AG08395 (cell line): ENCODE measurements at places on chromosomes 11 and 22.

- no peak for DNase-seq
These were observed 227.8 kb downstream of the DCDC1 start for GRCh38 chr11:31141789-31142188.

DNA sequence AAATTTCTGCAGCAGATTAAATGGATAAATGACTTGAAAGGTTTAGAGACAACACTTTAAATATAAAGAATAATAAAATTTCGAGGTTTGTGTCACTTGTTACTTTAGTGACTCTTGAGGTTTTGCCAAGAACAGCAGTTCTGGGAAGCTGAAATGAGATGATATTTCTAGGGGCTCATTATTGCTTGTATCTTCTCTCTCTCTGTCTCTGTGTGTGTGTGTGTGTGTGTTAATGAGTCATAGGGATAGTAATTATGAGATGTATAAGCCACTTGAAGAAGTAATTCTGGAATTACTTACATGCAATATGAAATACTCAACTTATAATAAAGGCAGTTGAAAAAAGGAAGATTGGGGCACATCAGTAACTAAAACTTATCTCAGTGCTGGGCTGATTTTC, 9.6 kb upstream of the OR10G7 start:
- no peak for DNase-seq

- DNase-seq = peak; percentile 41
These were observed at the start of gene KMT5B for GRCh38 chr11:68213135-68213515. Gene KMT5B, minus strand, starts transcription at chr11:68213296. Its CDS starts 23,220 bp downstream, at chr11:68190076.

DNA sequence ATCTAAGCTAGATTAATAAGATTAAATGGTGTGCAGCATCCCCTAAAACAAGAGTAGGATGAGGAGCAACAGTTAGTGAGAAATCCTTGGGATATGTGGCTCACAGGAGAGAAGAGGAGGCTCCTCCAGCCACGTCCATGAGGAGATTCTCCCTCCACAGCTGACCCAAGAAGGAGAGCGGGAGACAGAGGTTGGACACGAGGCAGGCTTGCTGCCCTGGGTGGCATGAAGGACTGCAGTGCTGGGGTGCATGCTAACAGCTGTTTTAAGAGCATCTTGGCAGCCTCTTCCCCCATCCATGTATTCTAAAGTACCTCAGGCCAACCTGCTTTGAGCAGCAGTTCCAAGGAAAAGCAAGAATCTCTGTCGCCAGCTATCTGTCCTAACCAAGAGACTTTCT, 284.4 kb upstream of the B3GAT1 start:
- DNase-seq = no peak

GRCh38 chr11:3230636-3231549, 1.3 kb downstream of the MRGPRE start:
- no peak for DNase-seq

- DNase-seq = no peak
These were observed 52.2 kb downstream of the NUP98 start for GRCh38 chr11:3745161-3745560.

DNA sequence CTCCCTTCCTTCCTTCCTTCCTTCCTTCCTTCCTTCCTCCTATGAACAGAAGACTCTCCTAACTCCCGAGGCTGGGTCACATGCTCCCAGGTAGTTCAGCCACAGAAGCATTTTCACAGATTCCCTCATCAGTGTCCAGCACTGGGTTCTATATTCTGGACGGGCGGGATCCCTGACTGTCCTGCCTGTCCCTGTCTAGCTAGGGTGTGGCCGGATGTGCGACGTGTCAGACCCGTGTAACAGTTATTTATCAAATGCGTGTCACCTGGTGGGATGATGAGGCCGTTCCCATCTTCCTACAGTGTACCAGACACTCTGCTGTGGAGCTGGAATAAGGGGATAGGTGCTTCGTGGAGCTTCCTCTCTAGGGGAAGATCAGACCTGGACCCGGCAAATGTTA, 901.0 kb downstream of the BRD1 start:
- no peak for DNase-seq

DNA sequence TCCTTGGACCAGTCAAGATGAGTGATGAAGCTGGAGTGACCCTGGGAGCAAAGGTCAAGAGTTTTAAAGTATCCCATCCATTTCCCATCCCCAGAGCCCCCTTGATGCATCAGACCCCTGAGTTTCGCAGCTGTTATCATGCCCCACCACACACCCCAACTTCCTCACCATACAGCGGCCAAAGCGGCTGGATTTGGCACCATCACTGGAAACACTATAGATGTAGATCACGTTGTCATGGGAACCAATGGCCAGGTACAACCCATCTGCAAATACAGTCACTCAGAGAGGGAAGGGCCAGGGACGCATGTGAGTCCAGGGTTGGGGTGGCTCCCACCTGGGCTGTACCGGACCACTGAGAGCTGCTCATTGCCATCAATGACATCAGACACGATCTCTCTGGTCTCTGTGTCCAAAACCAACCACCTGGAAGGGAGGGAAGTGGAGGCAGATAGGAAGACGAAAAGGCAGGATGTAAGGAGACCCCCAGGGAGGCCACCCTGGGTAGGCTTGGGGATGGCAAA, 2.2 kb upstream of the MTA2 start:
- DNase-seq = no peak

DNA sequence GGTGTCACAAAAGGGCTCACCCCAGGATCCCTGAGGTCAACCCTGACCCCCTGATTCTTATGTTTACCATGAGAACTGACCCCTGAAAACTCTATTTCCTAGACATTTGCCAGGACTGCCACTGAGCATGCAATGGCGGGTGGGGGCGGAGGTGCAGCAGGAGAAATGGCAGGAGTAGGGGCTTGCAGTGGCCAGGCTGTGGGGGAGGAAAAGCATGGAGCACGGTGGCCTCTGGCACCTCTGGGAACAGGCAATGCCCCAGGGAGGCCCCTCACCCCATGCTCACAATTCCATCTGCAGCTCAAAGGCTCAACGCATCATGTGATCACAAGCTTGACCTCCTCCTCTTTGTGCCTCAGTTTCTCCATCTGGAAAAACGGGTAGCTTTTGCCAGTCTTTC, 46.5 kb upstream of the FGF3 start:
- no peak for DNase-seq

- no peak for DNase-seq
These were observed 88.6 kb upstream of the LMO1 start for GRCh38 chr11:8352103-8352875.

GRCh38 chr11:103585911-103586310, 450.5 kb upstream of the DDI1 start:
- DNase-seq = no peak

GRCh38 chr11:6413791-6414201, 5.1 kb downstream of the APBB1 start:
- peak; percentile 72 for DNase-seq

GRCh38 chr11:67642173-67643120, 2.9 kb upstream of the TBX10 start:
- DNase-seq = no peak

GRCh38 chr11:81219661-81220060, 1514.0 kb downstream of the FAM181B start:
- no peak for DNase-seq

- peak; percentile 25 for DNase-seq
These were observed 1.5 kb upstream of the PLEKHA7 start for GRCh38 chr11:17015627-17016126.

GRCh38 chr11:8102296-8102915, 21.4 kb downstream of the TUB start:
- no peak for DNase-seq

GRCh38 chr11:30434901-30435300, 112.0 kb downstream of the ARL14EP start:
- no peak for DNase-seq

DNA sequence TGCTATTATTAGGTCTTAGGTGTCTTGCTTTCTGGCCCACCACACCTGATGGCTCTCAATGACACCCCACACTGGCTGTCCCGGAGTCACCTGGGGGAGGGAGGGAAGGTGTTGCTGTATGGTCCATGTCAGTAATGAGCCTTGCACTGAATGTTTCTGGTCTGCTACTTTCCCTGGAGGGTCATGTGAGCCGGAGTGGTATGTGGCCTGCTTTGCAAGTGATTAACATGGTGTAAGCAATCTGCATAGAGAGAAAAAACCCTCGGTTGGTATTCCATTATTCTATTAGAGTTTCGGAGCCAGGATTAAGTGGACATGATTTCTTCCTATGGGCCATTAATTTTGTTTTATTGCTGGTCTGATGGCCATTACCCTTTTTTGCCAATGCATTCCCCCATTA, 63.9 kb downstream of the PKNOX2 start:
- no peak for DNase-seq

- no peak for DNase-seq
These were observed 28.5 kb upstream of the C11orf96 start for GRCh38 chr11:43913829-43914380.

DNA sequence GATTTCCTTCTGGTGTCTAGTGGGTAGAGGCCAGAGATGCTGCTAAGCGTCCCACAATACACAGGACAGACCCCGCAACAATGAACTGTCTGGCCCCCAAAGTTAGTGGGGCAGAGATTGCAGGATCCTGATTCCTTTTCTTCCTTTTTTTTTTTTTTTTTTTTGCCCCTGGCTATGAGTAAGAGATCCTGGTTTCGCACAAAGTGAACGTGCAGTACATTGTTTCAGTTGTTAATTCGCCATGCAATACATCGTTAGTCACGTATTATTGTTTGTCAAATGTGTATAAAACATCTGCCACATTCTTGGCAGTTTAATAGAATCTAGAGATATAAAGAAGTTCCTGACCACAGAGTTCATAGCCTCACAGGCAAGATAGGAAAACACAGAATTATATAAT, 20.2 kb downstream of the ST3GAL4 start:
- DNase-seq = no peak

DNA sequence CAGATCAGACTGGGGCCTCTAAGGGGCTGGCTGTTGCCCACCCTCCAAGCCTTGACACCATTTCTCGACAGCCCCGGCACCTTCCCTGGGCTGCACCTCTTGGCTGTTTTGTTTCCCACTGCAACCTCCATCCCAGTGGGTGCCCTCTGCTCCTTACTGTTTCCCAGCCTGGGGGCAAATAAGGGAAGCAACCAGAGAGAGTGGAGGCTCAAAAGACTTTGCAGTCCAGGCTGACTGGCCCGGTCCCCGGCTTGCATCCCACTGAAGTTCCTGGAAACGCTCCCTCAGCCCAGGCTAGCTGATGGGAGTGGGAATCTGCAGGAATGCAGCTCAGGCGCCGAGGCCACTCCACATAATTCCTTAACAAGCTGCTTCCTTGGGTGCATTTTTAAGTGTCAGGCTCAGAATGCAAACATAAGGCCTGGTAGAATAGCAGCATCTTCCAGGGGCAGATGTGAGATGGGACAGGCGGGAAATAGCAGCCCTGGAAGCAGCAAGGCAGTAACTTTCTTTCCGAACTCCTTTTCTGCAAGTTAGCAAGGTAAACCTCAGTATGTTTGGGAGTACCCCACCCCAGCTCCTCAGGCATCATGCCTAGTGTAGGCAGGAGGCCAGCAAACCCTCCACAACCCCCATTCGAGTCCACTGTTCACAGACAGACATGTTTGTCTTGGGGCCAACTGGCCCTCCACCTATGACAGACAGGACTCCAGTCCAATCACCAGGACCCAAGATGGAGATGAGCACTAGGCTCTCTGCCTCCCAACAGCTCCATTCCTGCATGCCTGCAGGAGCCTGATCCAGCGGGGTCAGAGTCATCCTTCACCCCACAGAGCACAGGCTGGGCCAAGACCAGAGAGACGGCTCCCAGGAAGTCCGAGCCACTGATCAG, 39.3 kb downstream of the RPL27A start:
- DNase-seq = peak; percentile 43

- no peak for DNase-seq
These were observed 27.1 kb downstream of the AGBL2 start for GRCh38 chr11:47688111-47688510.

DNA sequence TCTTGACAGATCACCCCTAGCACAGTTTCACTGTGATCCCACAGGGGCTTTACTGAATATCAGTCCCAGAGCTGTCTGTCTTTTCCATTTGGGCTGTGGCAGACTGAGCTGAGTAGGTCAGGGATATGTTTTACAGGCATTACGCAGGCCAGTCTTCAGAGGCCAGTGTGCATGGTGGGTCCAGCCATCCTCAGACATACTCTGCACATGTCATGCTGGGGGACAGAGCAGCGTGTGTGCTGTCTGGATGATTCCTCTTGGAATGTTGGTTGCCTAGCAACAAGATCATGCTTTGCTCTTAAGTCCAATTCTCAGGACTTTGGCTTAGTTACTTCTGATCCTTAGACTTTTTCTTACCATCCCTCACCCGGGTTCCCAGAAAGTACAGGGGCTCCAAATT, 736.5 kb downstream of the DLG2 start:
- no peak for DNase-seq

- DNase-seq = no peak
These were observed 6.1 kb downstream of the SWAP70 start for GRCh38 chr11:9669954-9670353.

GRCh38 chr22:37843741-37844089, 419 bp downstream of the ANKRD54 start:
- DNase-seq = peak; percentile 40

DNA sequence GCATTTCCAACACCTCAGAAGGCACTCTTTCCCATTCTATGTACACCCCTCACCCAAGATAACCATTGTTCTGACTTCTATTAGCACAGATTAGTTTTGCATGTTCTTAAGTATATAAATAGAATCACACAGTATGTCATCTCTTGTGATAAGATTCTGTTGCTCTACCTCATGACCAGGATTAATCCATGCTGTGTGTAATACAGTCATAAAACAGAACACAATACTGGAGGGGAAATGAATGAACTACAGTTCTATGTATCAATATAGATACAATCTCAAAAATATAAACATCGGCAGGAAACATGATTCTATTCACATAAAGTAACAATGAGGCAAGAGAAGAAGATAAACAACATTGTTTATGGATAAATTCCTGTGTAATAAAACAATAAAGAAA, 151.5 kb downstream of the ATG16L2 start:
- no peak for DNase-seq

- no peak for DNase-seq
These were observed 30.4 kb downstream of the STIM1 start for GRCh38 chr11:3885855-3886254.

DNA sequence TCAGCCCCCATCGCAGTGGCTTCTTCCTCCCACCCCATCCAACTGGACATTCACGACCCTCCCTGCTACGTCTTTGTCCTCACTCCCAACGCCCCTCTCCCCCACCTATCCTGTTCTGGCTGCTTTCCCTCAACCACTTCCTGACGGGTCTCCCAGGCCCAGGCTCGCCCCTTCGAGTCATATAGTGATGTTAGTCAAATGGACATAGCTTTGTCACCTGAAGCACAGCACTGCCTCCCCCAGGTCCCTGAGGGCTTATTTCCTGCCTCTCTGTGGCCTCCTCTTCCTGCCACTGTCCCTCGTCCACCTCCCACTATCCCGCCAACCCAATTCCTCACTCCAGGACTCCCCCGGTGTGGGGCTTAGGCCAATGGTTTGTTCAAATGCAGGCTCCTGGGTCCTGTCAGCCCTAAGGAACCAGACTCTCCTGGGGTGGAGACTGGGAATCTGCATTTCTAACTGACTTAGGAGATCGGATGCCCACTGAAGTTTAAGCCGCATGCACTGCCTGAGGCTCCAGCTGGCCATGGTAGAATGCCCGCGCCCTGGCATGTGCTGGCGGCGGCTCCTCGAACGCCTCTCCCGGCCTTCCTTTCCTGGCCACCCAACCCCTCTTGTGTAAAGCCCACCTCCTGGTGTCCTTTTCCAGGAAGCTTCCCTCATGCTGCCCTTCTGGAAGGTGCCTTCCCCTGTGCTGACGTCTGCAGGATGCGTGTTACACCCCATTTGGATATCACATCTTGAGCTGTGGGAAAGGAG, 18.3 kb downstream of the SUN2 start:
- no peak for DNase-seq

- no peak for DNase-seq
These were observed 72.2 kb downstream of the LARGE2 start for GRCh38 chr11:45994371-45995341.
